NCI-H1930 (cell line): ENCODE measurements at places on chromosomes 13 and 19.

DNA sequence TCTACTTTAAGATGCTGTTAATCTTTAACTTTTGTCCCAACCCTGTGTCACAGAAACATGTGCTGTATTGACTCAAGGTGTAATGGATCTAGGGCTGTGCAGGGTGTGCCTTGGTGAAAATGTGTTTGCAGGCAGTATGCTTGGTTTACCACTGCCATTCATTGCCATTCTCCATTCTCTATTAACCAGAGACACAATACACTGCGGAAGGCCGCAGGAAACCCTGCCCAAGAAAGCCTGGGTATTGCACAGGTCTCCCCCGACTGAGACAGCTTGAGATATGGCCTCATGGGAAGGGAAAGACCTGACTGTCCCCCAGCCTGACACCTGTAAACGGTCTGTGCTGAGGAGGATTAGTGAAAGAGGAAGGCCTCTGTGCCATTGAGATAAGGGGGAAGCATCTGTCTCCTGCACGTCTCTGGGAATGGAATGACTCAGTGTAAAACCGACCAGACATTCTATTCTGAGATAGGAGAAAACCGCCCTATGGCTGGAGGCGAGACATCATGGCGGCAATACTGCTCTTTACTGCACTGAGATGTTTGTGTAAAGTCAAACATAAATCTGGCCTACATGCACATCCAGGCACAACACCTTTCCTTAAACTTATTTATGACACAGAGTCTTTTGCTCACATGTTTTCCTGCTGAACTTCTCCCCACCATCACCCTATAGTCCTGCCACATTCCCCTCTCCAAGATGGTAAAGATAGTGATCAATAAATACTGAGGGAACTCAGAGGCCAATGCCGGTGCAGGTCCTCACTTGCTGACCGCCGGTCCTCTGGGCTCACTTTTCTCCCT lies 13.1 kb upstream of the ZNF888 start:
- no peak for DNase-seq

- no peak for DNase-seq
Measured at GRCh38 chr13:112781287-112781686, 91.4 kb downstream of the ATP11A start.

GRCh38 chr13:49046519-49046918 lies 70.8 kb downstream of the FNDC3A start:
- DNase-seq = no peak

DNA sequence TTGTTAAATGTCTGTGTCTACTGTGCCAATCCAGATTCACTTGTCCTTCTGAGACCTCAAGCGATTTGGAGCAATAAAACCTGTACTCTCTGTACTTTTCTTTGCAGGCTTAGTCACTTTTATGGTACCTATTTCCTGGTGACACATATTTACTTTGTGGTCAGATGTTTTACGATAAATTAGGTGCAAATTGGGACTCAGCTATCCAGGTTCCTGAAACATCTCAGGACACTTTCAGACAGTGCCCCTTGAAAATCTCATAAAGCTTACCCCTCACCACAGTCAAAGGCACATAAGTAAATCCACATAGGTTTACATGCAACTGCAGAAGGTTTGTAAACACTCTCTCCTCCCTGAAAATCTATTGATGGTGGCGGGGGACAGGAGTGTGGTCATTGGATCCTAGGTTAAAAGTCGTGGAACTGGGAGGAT lies 438.8 kb downstream of the EFNB2 start:
- no peak for DNase-seq

DNA sequence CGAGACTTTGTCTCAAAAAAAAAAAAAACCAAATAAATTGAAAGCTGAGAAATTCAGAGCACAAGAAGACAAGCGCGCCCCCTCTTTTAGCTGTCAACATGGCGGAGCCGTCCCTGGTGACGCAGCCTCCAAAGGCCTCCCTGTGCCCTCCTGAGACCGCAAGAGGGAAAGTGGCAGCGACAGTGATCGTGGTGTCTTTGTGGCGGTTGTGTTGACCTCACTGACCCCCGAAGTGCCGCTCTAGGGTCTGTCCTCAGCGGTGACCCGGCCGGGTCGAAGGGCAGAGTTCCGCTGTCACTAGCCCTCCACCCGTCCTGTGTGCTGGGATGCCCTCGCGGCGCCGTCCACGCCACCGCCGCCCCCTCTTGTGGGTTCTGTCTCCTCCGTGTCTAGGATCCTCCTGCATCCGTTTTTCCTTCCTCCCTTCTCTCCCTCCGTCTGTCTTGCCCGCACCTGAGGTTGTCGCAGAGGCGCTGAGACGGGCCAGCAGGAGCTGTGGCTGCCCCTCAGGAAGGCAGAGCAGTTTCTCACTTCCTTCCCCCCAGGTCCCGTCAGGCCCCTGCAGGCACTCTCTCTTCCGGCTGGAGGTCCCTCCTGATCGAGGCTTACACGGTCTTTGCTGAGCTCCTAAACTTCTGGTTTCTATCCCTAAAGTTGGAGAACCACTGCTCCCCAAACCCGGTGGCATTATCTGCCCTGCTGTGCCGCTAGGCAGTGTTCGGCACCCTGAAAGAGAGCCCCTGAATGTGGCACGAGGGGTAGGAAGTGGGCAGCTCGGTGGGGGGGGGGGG lies 7.2 kb downstream of the UHRF1 start:
- no peak for DNase-seq

GRCh38 chr13:84569366-84569765 lies 687.1 kb upstream of the SLITRK1 start:
- DNase-seq = no peak

GRCh38 chr19:1863638-1864479 lies 480 bp upstream of the KLF16 start:
- peak; percentile 87 for DNase-seq

DNA sequence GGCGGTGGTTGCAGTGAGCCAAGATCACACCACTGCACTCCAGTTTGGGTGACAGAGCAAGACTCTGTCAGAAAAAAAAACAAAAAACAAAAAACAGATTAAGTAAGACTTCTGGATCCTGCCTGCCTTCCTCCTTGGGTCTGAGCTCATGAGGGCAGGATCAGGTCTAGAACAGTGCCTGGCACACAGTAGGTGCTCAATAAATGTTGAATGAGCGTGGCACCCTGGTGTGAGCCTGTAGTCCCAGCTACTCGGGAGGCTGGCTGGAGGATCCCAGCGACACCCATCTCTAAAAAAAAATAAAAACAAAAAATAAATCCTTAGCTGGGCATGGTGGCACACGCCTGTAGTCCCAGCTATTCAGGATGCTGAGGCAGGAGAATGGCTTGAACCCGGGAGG lies 2.8 kb upstream of the CDC37 start:
- no peak for DNase-seq

DNA sequence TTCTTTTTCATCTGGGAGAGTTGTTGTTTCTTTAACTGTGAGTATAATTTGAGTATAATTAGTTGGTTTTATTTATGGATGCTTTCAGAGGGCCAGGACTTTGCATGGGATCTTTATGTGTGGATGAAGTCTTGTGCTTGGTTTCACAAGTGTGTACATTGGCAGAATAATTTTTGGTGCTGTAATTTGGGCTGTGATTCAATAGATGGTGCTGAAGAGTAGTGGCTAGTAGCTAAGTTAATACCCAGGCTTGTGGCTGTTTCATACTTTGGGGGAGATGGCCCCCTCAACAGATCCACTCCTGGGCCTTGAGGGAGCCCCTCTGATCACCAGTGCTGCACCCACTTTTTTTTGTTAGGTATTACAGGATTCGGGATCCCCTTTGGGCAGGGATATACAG lies 1142.4 kb downstream of the SLITRK1 start:
- DNase-seq = no peak

DNA sequence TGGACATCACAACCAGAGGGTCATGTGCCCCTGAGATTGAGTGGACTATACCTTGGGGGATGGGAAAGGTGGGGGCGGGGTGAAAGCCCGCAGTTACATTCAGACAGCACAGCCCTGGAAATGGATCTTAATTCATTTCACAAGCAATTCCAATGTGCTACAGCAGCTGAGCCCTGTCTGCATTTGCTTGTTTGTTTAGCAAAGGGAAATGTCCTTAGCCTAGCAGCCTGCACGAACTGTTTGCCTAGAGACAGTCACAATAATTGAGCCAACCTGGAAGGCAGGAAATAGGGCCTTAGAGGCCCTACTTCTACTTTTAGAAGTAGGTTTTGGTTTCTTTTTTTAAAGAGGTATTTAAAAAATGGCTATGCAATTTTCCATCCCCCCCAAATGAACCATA lies 177.3 kb upstream of the KL start:
- no peak for DNase-seq

- no peak for DNase-seq
Measured at GRCh38 chr19:7840629-7841028, 10.6 kb downstream of the EVI5L start.

GRCh38 chr13:100235311-100235901 lies 146.5 kb downstream of the PCCA start:
- peak; percentile 57 for DNase-seq

GRCh38 chr13:54367639-54368271 lies 1339.1 kb downstream of the OLFM4 start:
- DNase-seq = no peak

GRCh38 chr13:27476943-27477703 lies 26.8 kb upstream of the MTIF3 start:
- DNase-seq = peak; percentile 21

- no peak for DNase-seq
Measured at GRCh38 chr19:16527971-16528521, 14.2 kb downstream of the CHERP start.

DNA sequence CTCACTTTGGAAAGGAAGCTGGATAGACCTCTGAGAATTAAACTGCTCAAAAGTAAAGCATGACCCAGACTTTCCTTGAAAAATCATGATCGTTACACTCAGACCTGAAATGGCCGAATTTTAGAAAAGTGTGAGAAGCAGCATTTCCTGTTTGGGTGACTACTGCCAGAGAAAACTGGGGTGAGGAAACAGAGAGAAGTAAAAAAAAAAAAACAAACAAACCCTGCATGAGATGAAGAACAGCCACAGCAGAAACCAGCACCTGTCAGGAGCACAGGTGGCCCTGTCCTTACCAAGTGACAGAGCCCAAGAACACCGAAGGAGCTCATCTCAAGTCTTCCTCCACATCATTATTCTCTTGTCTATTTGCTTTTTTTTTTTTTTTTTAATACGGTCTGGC lies 12.0 kb upstream of the ADPRHL1 start:
- no peak for DNase-seq

DNA sequence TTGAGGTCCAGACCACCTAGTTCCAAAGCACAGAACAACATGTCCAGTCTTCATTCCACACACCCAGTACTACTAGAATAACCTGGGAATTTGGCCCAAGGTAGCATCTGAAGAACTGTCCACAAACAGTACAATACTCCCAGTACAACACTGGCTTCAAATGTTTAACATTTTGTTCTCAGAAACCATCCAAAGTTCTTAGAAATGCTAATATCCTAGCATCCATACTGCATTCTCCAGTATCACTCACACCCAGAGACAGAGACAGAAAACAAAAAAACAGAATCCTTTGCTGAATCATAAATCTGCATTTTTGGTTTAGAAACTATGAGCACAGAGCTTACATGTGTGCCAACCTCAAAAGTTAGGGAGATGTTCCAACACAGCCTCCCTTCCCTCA lies 490.8 kb downstream of the FOXO1 start:
- no peak for DNase-seq

DNA sequence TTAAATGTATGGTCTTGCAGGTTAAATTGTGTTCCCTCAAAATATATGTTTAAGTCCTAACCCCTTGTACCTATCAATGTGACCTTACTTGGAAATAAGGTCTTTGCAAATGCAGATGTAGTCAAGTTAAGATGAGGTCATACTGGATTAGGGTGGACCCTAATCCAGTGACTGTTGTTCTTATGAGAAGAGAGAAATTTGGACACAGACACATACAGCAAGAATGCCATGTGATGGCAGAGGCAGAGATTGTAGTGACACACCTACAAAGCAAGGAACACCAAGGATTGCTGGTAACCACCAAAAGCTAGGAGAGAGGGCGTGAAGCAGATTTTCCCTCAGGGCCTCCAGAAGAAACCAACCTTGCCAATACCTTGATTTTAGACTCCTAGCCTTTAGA lies 50.2 kb downstream of the LACC1 start:
- no peak for DNase-seq

- no peak for DNase-seq
Measured at GRCh38 chr19:14830702-14831101, 4.3 kb downstream of the OR7A5 start.

DNA sequence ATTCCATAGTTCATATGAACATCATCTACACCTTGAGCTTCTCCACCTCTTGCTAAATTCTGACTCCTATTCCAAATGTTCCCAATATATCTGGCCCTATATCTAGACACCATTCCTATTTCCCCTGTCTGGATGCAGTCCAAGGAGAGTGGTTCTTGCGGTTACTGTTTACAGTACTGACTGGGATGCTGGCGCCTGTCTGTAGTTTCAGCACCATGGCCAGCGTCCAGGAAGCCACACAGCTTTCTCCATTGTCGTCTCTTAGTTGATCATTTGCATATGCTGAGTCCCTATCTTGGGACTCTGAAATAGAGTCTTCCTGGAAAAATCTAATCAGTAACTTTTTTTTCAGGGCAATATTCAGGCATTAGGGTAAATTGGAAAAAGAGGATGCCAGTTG lies 14.9 kb downstream of the LAIR2 start:
- DNase-seq = no peak

- DNase-seq = no peak
Measured at GRCh38 chr19:55112246-55112776, 5.1 kb downstream of the PPP1R12C start.

DNA sequence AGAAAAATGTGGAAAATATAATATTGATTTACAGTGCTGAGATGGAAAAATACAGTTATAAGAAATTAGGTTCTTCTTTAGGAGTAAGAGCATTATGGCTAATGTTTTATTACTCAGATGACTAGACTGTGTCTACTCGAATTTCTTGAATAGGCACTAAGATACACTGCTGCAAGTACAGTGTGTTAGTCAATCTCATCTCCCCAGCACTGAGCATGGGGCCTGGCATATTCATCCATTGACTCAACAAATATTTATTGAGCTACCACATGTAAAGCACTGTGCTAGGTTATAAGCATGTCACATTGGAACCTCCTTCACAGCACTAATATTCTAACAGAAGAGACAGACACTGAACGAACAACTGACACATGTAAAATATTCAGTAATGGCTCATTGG lies 242.5 kb upstream of the GPC6 start:
- no peak for DNase-seq

- no peak for DNase-seq
Measured at GRCh38 chr19:29928831-29929230, 13.2 kb upstream of the URI1 start.

DNA sequence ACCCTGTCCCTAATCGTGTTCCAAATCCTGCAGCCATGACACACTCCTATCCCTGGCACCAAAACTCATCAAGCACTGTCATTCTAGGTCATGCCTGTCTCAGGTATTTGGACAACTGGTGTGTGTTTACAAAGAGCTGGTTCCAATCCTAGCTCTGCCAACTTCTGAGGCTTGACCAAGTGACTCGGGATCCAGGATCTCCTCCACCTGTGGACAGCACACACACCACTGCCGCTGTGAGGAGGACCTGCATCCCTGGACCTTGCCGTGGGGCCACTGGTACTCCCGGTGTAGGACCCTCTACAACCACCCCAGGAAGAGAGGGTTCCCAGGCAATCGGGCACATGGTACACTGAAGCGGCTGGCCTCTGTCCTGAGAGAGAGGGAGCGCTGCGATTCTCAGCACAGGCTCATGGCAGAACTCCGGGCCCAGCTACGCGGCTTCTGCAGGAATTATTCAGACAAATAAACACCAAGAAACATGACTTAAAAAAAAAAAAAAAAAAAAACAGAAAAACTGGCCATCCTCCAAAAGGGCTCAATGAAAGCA lies 20.4 kb downstream of the MLLT1 start:
- DNase-seq = no peak
